ENCODE measurements at places on chromosomes 16 and 17.

DNA sequence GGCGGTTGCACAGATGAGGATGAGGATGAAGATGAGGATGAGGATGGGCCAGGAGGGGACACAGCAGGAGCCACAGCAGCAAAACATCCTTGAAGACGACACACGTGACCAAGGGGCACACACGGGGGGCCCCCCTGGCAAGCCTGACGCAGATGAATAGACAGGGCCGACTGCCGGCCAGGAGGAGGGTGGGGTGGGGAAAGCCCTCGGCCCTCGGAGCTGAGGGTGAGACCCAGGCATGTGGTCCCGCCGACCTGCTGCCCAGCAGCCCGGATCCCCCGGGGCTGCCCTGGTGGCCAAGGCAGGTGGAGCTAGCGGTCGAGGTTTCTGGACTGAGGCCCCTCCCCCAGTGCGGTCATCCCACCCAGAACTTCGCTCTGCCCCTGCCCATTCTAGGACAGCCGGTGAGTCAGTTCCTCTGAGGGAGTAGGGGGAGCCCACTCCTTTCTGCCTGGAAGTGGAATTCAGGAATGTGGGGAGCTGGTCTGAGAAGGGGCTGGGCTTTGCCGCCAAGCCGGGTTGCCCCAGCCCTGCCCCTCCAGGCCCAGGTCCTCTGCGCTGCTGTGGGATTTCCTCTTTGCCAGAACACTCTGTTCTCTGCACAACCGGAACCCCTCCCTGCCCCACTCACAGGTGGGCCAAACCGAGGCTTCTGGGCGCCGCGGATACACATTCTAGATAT is 9.9 kb downstream of the CYGB start:
- peak; percentile 98 for DNase-seq

- no peak for DNase-seq
Measured at GRCh38 chr17:14699574-14700185, 398.8 kb downstream of the HS3ST3B1 start.

DNA sequence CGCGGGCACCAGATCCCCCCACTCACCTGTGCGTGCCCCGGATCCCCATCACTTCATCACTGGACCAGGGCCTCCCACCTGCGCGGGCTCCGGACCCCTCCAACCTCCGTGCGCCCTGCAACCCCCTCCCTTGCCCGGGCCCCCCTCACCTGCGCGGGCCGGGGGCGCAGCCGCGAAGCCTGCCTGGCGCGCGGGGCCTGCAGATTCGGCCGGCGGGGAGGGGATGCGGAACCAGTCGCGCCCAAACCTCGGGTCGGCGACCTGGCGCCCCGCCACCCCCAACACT is 202 bp downstream of the CEP131 start:
- no peak for DNase-seq

DNA sequence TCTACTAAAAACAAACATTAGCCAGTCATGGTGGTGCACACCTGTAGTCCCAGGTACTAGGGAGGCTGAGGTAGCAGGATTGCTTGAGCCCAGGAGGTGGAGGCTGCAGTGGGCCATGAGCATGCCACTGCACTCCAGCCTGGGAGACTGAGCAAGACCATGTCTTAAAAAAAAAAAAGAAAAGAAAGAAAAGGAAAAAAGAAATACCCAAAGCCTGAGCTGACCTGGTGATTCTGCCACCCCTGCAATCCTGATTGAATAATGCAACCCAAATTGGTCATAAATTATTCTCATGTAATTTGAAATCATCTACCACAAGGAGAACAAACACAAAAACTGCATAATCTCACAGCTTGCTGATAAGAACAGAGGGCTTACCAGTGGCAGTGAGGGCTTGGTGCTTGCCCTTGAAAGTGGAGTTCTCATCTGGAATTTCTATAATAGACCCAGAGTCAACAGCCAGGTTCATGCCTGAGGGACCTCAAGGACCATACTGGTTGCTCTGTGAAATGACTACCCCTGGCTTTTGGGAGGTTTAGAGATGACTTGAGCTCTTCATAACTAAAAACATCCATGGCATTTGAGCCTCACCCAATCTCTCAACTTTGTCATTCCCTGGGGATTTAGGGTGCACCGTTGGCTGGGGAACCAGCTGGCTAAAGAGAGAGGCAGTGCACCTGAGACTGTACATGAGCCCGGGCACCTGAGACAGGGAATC is 35.4 kb upstream of the TMC5 start:
- DNase-seq, result no peak

- DNase-seq, result no peak
Measured at GRCh38 chr16:21598701-21599121, 666 bp upstream of the METTL9 start.

- DNase-seq, result no peak
Measured at GRCh38 chr16:27692576-27692975, 142.6 kb downstream of the KATNIP start.

- no peak for DNase-seq
Measured at GRCh38 chr17:2933606-2934005, 129.8 kb downstream of the OR1D5 start.

DNA sequence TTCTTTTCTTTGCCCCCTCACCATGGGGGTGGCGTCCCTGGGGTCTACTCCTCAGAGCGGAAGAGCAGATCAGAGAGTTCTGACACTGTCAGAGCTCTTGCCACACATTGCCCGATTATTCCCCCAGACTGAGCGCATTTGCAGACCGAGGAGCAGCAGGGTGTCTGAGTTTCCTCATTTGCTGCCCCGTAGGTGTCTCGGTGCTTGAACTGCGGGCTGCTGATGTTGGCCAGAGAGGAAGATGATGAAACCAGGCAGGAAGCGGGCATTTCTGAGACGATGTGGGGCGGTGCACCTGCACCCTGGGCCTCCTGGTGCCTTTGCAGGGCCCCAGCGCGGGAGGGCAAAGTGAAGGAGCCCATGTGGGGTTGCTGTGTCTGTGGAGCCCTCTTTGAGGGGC is 55.2 kb downstream of the ARSG start:
- DNase-seq, result no peak

GRCh38 chr17:7591596-7591995 is 1.7 kb upstream of the SOX15 start:
- DNase-seq, result no peak

- DNase-seq, result peak; percentile 62
Measured at GRCh38 chr17:61323909-61324868, 75.5 kb upstream of the TBX2 start.

- no peak for DNase-seq
Measured at GRCh38 chr17:52207796-52208195, 49.3 kb upstream of the CA10 start.

- no peak for DNase-seq
Measured at GRCh38 chr16:80449392-80449791, 91.4 kb upstream of the DYNLRB2 start.
